ENCODE measurements at places on chromosomes 2 and 18. TPM values are rescaled to one million over a fixed set of nuclear protein-coding genes. Genes with fewer than 3 reads are reported as not detected.

SLC4A5 gene
- 2.7 TPM for total RNA-seq

DNA sequence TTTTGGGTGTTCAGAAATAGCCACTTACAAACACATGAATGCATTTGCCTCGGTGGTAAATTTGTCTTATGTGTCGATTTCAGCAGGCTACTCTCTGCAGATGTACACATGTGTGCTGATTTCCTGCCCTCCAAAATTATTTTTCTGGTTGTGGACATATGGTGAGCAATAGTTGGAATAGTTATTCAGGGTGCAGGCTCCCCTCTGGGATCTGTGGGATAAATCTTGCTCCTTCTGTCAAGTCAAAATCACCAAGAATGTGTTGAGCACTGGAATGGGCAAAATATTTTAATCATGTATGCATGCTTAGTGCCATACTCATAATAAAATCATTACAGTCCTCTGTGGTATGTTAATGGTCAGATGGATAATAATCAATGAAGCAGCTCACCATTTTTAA lies 684.5 kb downstream of the BCL11A start:
- no peaks in the 10 kb centered on the region for H3K36me3 ChIP-seq
- no peak for DNase-seq
- no peaks in the 10 kb centered on the region for H3K27me3 ChIP-seq
- H3K4me1 ChIP-seq, result no peaks in the 10 kb centered on the region
- H3K27ac ChIP-seq, result no peak overlapping the region
- no peak overlapping the region for H3K4me3 ChIP-seq

IL1F10 gene
- total RNA-seq, result not detected

DNA sequence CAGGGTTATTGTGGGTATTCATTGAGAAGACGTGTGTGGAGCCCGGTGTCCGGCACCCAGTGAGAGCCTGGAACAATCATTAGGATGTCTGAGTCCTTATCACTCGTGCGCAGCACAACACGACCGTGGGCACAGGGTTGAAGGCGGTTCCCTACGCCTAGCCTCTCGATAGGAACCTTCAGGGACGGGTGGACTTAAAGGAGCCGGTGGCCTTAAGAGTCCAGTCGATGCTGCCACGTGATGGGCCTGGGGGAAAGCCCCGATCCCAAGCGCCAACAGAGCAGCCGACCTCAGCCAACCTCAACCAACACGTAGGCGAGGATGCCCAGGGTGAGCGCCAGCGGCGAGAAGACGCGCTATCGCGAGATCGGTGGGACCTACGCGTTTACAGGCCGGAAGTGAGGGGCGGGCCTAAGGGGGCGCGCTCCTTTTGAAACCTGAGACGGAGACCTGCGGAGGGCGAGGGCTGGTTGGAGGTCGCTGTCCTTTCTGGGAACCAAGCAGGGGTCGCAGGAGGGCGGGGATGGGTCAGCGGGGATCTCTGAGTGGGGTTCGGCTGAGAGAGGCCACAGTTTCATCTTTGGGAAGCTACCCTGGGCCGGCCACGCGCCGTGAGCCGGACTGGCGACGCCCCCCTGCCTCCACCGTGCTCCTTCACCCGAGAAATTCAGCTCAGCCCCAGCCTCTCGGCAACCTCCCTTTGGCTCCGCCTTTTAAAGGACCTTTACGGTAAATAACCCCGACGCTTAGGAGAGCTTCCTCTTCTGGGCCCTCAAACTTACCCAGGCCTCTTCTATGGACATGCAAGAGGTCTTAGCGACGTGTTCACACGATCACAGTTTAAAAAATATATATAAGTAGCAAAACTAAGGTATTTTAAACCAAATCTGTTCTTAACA lies 28.3 kb downstream of the WNT10A start:
- H3K4me1 ChIP-seq, result no peaks in the 10 kb centered on the region
- peak overlapping the region; percentile 45 for H3K4me3 ChIP-seq
- DNase-seq, result peak; percentile 87
- no peak overlapping the region for H3K27ac ChIP-seq
- H3K27me3 ChIP-seq, result no peaks in the 10 kb centered on the region
